ENCODE measurements at places on chromosomes 3 and 15.

DNA sequence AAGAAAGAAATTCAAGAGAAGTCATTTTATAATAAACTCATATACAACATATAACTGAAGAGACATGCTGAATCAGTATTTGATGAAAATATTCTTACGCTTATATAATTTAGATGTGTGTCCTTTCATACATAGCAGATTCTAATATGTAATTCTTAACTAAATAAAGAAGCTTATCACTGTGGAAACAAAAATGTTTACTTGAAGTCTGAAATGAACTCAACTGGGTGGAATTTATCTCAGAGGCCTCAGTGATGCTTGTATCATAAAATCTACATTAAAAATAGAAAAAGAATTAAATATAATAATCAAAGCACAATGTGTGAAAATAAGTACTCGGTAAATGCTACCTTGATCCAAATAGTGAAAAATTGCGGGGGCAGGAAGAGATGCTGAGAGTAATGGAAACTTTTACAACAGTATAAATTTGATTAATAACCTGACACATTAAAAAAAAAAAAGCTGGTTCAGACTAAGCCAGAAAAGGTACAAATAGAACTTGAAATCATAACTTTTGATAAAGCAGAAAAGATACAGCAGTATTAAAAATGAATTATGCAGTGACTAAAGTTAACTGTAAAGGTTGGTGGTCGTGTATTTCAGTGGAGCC, 12.0 kb upstream of the CBLB start:
- DNase-seq = no peak

GRCh38 chr3:172203522-172204258, 164.3 kb downstream of the FNDC3B start:
- DNase-seq = no peak

- DNase-seq = no peak
Observed at GRCh38 chr3:149901770-149902169, 68.9 kb downstream of the PFN2 start.

DNA sequence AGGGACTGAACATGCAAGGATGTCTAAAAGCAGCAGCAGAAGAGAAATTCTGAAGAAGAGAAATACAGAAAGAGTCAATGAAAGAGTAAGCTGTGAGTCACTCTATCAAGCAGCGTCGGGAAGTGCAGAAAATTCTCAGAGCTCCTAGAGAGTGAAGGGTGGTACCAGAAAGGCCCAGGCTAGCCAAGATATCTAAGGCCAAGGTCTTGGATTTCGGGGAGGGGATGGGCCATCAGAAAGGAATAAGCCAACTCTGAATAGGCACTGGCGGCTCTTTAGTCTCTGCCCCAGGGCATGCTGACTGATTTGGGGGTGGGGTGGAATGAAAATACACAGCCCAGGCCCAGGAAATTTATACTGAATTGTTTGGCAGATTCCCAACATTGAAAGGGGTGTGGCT, 70.8 kb downstream of the GPR156 start:
- DNase-seq = no peak

GRCh38 chr3:154548341-154548740, 118.4 kb upstream of the GPR149 start:
- DNase-seq = no peak

GRCh38 chr15:96849271-96849900, 518.9 kb downstream of the NR2F2 start:
- DNase-seq = peak; percentile 44

DNA sequence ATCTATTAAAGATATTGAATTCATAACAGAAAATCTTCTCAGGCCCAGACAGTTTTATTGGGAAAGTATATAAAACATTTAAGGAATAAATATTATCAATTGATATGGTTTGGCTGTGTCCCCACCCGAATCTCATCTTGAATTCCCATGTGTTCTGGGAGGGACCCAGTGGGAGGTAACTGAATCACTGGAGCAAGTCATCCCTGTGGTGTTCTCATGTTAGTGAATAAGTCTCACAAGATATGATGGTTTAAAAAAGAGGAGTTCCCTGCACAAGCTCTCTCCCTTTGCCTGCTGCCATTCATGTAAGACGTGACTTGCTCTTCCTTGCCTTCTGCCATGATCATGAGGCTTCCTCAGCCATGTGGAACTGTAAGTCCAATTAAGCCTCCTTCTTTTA, 160.5 kb downstream of the ANO10 start:
- DNase-seq = no peak

Data from left renal cortex interstitium (tissue), 4 donors.